Right cardiac atrium (tissue), 5 donors: ENCODE measurements at places on chromosomes 12 and 14. TPM values are rescaled to one million over a fixed set of nuclear protein-coding genes. Genes with fewer than 3 reads are reported as not detected.

- no peak for DNase-seq
These were observed 521 bp upstream of the PAPLN start for GRCh38 chr14:73236752-73237218.

DNA sequence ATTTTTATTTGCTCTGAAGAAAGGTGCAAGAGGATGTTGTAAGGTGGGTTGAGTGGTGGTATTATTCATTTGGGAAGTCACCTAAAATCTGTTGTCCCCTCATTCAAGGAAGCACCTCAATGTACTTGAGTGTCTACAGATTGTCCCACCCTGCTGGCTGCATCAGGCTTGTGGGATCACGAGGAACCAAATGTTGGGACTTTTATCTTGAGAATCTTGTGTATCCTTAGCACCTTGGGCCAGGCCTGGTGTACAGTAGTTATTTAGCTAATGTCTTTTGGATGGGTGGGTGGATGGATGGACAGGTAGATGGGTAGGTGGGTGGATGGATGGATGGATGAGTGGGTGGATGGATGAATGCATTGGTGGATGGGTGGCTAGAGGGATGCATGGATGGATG lies 519.3 kb downstream of the BCL11B start:
- no peak for DNase-seq

DNA sequence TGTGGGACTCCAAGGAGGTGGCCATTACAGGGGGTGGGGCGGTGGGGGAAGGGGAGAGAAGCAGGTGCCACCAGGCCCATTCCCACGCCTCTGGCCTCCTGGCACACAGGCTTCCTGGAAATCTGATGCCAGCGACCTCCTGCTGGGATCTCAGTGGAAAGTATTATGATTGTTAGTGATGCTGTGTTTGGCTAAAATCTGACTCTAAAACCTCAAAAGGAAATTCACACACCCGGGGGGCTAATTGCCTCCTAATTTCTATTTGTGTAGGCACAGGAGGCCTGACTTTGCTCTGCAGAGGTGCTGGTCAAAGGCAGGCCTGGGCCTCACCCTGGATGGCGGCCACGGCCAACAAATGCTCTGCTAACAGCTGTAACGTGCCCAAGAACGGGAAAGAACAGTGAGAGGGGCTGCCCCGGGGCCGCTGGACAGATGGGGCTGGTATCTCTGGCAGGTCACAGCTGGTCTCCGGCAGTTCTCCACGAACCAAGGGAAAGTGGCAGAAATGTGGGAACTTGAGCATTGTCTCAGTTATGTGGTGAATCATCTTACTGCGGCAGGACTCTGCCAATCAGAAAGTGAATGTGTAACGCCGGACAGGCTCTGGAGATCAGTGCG lies 14.3 kb downstream of the FAM181A start:
- DNase-seq = peak; percentile 58

RGS6 gene
- polyA plus RNA-seq = 12.7 TPM
